ENCODE measurements at places on chromosomes 5 and 9.

DNA sequence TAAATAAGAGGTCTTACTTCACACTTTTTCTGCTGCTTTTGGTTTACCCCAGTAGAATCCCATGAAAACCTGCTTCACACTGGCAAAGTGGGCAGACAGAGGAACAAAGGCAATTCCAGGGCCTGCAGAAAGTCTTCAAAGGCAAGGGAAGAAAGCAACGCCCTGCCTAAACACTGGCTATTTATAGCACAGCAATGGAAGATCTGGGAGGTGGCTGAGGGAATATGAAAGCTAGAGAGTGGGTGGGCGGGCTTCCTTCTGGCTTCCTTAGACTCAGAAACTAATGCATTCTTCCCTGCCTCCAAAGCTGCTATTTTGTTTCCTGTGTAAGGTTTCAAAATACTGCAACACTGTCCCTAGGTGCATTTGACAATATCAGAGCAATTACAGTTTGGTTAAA lies 46.8 kb downstream of the ELAVL2 start:
- no peak for DNase-seq

DNA sequence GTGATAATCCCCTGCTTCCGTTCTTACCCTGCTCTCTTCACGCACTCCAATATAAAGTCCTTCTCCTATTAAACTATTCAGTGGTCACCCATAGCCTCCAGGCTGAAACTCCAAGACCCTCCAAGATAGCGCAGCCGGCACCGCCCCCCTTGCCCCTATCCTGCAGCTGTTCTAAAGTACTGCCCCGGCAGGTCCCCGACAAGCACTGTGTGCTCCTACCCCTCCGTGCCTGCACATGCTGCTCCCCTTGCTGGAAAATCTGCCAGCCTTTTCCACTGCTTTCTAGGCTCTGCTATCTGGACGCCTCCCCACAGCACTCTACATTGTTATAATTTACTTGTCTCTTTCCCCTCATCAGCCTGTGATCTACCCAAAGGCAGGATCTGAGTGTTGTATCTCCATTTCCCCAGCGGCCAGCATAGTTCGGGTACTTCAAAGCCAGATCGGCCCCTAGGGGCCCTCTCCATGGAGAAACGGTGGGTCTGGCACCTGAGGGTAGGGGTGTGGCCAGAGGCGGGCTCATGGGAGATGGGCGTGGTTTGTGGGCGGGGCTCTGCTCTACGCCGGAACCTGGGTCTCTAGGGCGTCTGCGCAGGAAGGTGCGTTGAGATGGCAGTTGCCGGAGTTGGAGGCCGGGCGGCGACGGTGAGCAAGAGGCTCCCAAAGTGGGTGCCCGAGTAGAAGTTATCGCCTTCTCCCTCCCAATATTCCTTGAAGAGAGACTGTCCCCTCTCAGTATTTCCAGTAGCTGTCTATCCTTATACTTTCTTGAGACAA lies 83.5 kb upstream of the RUSC2 start:
- DNase-seq = no peak

DNA sequence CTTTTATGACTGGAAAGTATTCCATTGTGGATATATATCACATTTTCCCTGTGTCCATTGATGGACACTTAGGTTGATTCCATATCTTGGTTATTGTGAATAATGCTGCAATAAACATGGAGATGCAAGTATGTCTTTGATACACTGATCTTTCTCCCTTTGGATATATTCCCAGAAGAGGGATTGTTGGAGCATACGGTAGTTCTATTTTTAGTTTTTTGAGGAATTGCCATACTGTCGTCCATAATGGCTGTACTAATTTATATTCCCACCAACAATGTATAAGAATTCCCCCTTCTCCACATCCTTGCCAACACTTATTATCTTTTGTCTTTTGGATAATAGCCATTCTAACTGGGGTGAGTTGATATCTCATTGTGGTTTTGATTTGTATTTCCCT lies 54.9 kb upstream of the PITX1 start:
- no peak for DNase-seq

DNA sequence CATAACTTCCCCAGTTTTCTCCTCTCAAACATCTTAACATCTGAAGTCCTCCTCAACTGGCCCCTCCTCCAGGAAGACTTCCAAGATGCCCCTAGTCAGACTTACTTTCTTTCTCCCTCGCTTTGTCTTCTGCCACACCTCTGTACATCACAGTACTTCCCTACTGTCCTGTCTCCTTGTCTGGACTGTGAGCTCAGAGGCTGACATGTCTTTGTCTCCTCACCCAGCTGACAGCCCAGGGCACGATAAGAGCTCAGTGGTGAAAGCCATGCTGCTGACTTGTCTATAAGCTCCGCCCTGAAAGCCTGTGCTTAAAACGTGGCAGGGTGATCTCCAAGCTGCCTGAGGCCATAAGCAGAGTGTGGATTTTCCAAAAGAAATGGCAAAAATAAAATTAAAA lies 33.0 kb upstream of the SLC25A51 start:
- no peak for DNase-seq

DNA sequence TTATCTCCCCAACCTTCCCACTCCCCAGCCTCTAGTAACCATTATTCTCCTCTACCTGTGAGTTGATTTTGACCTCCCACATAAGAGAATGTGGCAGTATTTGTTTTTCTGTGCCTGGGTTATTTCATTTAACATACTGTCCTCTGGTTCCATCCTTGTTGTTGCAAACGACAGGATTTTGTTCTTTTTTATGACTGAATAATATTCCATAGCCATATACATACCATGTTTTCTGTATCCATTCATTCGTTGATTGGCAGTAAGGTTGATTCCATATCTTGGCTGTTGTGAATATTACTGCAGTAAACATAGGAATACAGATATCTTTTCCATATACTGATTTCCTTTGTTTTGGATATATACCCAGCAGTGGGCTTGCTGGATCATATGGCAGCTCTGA lies 20.8 kb downstream of the GPBP1 start:
- no peak for DNase-seq

DNA sequence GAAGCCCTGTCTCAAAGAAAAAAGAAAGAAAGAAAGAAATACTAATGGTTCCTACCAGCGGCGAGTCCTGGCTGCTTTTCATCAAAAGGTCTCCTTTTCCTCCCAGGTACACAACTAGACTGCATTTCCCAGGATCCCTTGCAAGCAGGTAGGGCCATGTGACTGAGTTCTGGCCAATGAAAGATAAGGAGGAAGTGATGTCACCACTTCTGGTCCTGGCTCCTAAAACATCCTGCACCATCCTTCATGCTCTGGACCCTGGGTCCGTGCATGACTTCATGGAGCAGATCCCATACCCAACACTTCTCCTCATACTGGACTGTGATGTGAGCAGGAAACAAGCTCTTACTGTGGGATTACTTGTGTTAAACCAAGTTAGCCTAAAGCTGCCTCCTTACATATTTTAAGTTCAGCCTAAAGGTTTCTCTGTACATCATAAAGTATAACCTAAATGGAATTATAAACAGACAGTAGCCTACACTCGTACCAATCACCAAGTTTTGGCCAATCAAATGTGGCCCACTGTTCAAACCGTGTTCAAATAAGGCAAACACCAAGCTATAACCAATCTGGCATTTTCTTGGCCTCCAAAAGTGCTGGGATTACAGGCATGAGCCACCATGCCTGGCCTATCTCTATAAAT lies 30.2 kb upstream of the FUBP3 start:
- DNase-seq = no peak

GRCh38 chr5:66230551-66230950 lies 86.5 kb downstream of the SREK1 start:
- no peak for DNase-seq

DNA sequence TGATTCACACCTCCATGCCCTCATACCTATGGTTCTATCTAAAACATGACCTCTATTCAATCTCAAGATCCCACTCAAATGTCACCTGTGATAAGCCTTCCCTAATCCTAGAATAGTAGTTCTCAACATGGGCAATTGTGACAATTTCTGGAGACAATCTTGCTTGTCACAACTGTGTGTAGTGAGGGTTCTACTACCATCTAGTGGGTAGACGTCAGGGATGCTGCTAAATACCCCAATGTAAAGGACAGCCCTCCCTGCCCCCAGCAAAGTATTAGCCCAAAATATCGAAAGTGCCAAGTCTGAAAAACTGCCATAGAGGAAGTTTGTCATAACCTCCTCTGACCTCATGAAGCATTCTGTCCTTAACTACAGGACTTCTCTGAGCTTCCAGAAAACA lies 32.0 kb downstream of the TBCA start:
- no peak for DNase-seq

DNA sequence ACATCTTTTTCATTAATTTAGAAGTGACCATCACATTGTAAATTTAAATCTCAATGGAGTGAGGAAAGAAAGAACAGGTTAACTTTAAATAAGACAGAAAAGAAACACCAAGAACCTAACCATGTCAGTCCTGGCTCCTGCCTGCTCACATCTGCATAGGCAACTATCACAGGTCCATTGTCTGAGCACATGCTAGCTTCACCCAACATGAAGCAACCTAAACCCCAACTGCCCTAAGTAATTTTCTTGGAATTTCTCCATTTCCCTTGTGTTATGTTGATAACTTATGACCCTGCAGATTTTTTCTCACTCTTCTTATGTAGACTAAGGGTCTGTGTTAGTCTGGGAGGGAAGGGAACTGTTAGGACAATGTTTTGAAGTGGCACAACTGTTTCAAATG lies 2205.8 kb upstream of the ACO1 start:
- no peak for DNase-seq

GRCh38 chr9:89996773-89997172 lies 392.0 kb downstream of the GADD45G start:
- DNase-seq = no peak

Data from occipital lobe (tissue), 3 donors.